Occipital lobe (tissue), 3 donors: ENCODE measurements at places on chromosomes 12 and 14. TPM values are rescaled to one million over a fixed set of nuclear protein-coding genes. Genes with fewer than 3 reads are reported as not detected.

GRCh38 chr12:28830491-28830890 lies 318.6 kb upstream of the FAR2 start:
- DNase-seq: no peak

DNA sequence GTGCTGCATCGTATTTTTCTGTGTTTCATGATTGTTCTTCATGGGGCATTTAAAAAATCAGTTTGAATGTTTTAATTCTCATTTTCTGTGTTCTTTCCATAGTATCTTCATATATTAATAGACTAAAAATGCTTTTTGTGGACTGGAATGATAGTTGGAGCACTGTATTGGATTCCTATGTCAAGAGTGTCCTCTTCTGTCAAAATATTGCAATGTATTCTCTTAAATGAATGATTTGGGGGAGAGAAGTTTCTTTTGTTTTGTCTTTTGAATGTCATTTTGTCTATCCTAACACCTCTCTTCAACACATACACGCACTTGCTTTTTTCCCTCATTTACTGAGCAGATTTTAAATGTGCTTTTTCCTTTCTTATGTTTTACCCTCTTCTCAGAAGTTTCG lies 4.7 kb upstream of the EIF2S3B start:
- no peak for DNase-seq

- no peak for DNase-seq
Observed at GRCh38 chr12:113467502-113468364, 3.9 kb downstream of the LHX5 start.

PIANP gene
- total RNA-seq: 1.2 TPM

NID2 gene
- 8.9 TPM for total RNA-seq
